Adrenal gland (tissue), 19 donors: ENCODE measurements at places on chromosomes 5 and 9.
A peak's percentile ranks its signal among the peaks of the same experiment; 100 is the strongest.

DNA sequence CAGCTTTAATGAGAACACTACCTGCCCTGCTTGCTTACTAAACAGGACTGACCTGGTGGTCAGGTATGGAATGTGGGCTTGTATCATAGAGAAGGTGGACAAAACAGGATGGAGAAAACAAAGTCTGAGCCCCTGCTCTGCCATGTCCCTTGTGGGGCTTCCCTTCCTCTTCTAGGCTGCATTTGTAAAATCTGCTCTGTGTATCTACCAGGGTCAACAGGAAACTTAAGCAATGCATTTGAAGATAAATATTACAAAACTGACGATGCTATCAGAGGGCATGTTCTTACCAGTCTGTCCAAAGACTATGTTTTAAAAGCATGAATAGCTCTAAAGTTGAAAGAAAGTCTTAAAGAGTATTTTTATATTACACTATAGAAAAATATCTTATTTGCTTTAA is 228.7 kb downstream of the DCP2 start:
- no peak for DNase-seq

DNA sequence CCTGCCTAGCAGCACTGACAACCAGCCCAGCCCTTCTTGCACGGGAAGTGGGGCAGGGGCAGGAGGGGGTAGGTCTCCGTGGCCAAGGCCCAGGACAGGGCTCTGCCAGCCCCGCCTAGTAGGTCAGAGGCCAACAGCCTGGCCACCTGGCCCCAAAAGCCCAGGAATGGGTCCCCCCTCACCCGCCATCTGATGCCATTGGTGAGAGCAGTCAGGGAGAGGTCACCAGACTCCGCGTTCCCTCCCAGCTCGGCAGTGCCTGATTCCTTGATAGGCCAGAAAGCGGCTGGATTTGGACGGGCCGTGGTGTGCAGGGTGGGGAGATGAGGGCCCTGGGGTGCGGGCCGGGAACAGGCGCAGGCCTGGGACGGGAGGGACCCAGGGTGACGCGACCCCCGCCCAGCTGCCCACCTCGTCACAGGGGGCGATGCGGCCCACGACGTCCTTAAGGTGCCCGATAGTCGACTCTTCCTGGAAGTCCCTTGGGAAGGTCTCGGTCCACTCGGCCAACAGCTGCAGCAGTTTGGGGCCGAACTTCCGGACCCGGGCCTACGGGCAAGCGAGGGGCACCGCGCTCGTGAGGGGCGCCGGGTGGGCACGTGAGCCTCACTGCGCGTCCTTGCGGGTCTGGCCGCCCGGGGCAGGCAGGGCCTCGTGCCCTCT is 64.5 kb upstream of the RNF130 start:
- no peak for DNase-seq

GRCh38 chr5:40679913-40680681 is at the start of gene PTGER4:
PTGER4 (plus strand) TSS chr5:40679915; CDS start chr5:40680994, 1,079 bp downstream.
- DNase-seq: no peak

GRCh38 chr5:40628407-40628806 is 51.3 kb upstream of the PTGER4 start:
- DNase-seq: no peak

- DNase-seq: no peak
These were observed 89.1 kb upstream of the IER5L start for GRCh38 chr9:129267141-129267540.

DNA sequence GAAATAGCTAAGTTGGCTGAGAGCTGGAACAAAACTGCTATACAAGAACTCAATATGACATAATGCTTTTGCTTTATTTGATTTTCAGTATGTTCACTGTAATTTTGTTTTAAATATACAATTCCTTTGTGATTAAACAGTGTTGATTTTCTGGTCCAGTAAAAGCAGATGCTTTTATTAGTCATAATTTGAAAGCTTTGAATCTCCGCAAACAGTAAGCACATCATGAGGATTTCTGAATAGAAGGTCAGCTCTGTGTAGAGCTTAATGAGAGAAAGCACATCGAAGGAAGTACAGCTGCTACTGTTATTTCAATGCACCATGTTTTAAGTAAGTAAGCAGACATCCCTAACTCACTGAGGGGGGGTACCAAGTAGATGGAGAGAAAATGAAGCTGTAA is 701.3 kb upstream of the ACO1 start:
- DNase-seq: no peak

- no peak for DNase-seq
These were observed 247.9 kb downstream of the DOCK8 start for GRCh38 chr9:462606-463005.

- no peak for DNase-seq
These were observed 316.3 kb upstream of the POU5F2 start for GRCh38 chr5:94057655-94058054.

- DNase-seq: no peak
These were observed 3.6 kb upstream of the SPATA6L start for GRCh38 chr9:4669890-4670289.

DNA sequence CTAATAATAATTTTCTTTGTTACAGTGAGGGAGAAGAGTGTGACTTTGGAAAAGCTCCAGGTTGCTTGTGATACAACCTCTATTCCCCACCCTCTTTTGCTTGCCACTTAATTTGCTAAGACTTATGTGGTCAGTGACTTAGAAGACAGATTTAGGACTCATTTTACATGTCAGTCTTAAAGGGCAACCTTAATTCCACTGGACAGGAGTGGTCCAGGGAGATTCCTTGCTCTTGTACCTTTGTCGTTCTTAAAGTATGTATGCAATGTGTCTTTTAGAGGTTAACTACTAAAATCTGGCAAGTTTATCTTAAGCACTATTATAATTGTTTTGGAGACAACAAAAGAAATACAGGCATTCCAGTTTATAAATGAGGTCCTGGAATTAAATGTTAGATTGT is 20.0 kb downstream of the SLC30A5 start:
- no peak for DNase-seq

- no peak for DNase-seq
These were observed 52.1 kb upstream of the NFIB start for GRCh38 chr9:14366076-14366475.

GRCh38 chr5:1090538-1090937 is 21.3 kb downstream of the SLC12A7 start:
- DNase-seq: peak; percentile 60

DNA sequence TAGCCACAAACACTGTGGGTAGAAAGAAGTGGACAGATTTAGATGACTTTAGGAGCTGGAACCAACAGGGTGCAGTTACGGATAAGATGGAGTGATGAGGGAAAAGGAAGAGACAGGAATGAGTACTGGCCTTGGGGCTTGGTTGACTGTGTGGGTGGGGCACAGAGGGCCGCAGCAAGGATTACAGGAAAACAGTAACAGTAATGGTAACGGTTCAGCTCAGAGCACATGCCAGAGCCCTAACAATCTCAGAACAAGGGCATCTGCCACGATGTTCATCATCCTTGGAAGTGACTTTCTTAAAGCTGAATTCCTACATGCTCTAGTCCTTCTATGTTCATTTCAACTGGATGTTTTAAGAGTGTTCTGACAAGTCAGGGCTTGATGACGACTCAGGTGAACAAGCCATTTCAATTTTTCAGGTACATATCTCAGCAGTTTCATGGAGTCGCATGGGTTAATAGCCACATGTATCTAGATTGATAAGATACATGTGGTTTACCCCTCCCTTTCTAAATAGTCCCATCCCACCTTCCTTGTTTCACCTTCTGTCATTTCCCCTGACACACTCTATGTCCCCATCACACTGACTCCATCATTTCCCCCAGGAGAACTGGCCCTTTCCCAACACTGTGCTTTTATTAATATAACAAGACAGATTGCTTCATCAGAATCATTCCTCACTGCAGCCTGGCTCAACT is 65.0 kb downstream of the CEMIP2 start:
- no peak for DNase-seq

DNA sequence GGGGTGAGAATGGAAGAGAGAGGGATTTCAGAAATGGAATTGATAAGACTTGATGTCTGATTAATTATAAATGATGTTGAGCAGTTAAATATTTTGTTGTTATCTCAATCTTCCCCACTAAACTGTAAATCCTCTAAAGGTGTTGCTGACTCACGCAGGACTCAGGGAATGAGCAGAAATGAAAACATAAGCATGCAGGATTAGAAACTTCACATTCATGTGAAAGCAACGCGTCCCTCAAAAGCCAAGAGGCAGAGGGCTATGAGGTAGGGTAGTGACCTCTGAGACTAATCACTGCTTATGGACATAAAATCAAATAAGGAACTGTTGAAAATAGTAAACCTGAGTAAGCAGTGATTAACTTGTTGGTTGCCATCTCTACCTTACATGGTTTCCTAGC is 21.1 kb downstream of the ADAMTSL1 start:
- DNase-seq: no peak

DNA sequence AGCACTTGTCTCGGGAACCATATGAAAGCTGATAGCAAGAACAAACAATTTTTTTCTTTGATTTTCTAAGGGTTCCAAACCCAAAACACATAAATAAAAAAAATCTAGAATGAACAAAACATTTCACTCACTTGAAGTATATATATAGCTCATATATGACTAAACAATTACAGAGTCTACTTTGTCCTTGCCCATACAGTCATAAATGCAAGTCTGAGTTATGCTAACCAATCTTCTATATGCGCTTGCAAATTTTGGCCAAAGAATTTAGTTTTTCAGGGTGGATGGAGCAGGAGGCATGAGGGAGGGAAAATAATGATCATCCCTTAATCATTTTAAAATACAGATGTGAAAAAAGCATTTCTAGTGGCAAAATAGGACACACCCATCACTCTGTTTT is 370.1 kb downstream of the BNC2 start:
- no peak for DNase-seq

DNA sequence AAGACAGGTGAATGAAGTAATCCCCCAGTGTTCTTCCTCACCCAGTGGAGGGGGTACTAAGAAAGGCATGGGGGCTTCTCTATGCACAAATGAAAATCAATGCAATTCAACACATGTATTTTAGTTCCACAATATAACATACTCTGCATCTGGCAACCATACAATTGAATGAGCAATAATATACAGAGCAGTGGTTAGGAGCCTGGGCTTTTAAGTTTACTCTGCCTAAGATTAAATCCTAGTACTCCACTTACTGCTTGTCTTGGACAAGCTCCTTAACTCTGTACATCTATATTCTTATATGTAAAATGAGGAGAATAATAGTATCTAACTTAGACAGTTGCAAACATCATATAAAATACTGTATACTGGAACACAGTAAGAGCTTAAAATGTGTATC is 195.4 kb upstream of the TRIM32 start:
- no peak for DNase-seq

DNA sequence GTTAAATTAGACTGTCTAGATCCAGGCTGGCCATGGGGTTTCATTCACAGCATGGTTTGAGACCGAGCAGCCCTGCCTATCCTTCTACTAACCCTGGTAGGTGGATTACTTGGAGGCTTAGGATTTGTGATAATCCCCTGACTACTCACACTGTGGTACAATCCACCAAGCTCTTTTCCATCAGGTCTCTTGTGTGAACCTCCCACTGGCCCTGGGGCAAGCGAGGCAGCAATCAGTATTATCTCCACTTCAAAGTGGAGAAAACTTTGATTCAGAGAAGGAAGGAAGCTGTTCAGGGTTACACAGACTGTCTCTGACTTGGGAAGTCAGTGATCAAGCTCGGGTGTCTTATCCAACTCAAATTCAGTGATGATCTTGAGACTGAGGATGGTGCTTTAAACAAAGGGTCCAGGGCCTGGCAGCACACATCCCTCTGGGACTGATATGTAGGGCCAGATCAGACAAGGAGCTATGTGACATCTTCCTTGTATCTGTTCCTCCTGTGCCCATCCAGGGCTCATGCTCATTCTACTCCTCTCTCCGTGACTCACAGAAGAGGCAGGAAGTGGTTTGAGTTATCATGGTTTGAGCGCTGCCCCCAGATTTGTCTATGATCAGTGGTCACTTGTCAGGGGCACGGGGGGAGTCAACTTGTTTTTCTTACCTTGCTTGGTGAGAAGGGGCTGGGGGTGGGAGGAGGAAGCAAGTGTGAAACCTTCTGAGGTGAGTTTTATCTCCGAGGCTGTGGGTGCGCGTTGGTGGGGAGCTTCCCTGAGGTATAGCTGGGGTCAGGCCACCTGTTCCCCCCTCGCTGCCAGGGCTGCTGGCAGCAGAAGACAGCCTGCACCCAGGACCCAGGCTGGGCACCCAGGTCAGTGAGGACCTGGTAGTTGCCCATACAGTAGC is 48.6 kb downstream of the RGS3 start:
- no peak for DNase-seq

- no peak for DNase-seq
These were observed 31.7 kb downstream of the BASP1 start for GRCh38 chr5:17249029-17249634.

DNA sequence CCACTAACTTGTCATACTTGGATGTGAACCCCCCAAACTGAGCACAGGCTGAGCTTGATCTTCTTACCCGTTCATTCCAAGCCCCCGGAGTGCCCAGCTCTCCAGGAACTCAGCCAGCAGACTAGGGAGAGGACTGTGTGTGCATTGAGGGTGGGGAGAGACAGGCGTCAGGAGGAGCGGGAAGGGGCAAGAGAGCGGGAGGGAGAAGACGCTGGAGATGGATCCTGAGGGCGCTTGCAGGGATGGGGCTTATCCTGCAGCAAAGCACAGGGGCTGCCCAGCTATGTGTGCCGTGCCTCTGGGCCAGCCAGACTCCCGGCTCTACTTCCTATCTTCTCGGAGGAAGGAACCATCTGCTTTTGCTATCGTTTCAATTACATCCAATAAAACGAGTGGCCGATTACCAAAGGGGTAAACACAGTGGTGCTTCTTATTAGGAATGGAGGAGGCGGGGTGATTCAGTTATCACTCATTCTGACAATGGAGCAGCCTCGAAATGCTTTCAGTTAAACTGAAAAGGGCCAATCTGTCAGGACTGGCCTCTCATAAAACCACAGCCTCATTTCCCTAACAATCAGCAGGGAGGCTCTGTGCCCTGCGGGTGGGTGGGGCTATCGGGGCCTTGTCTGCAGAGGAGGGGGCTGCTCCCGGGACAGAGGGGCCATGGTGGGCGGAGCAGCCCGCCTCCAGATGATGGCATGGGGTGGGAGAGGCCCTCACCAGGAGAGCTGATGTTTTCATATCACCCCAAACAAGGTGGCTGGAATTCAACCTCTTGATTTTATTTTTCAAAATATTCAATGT is 168.2 kb downstream of the DAB2IP start:
- DNase-seq: no peak

DNA sequence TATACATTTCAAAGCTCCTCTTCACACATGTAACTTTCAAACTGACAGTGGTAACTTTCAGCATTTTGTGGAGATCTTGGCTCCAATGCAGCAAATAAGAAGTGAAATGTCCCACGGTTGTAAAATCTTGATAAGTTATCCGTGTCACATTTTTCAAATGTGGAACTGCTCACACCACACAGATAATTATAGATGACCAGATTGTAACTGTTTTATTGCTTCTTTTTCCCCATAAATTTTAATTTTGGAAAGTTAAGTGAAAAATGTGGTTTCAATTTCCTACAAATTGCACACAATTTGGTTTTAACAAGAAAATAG is 347.1 kb downstream of the EBF1 start:
- no peak for DNase-seq

- no peak for DNase-seq
These were observed 458.6 kb upstream of the PAPPA start for GRCh38 chr9:115694991-115695390.
